Right ventricle myocardium superior (tissue), 1 donor: ENCODE measurements at places on chromosomes 16 and 17. TPM values are rescaled to one million over a fixed set of nuclear protein-coding genes. Genes with fewer than 3 reads are reported as not detected.

CD300LD gene
- total RNA-seq: not detected

DNA sequence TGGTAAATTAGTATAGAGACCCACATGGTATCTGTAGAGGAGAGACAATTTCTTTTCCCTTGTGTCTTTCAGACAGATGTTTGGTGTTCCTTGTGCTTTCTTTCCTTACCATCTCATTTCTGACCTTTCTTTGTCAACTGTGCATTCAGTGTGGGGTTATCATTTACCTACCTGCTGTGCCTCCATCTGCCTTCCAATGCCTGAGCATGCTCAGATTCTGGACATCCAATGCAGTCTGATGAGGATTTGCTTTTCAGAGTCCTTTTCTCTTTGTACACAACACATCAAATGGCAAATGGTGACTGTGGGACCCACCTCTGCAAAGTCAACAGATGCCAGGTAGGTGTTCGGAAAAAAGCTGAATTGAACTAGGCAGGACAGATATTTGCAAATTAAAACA is 364.8 kb downstream of the CA10 start:
- DNase-seq: no peak

COX11 gene
- total RNA-seq: 62.7 TPM

DNA sequence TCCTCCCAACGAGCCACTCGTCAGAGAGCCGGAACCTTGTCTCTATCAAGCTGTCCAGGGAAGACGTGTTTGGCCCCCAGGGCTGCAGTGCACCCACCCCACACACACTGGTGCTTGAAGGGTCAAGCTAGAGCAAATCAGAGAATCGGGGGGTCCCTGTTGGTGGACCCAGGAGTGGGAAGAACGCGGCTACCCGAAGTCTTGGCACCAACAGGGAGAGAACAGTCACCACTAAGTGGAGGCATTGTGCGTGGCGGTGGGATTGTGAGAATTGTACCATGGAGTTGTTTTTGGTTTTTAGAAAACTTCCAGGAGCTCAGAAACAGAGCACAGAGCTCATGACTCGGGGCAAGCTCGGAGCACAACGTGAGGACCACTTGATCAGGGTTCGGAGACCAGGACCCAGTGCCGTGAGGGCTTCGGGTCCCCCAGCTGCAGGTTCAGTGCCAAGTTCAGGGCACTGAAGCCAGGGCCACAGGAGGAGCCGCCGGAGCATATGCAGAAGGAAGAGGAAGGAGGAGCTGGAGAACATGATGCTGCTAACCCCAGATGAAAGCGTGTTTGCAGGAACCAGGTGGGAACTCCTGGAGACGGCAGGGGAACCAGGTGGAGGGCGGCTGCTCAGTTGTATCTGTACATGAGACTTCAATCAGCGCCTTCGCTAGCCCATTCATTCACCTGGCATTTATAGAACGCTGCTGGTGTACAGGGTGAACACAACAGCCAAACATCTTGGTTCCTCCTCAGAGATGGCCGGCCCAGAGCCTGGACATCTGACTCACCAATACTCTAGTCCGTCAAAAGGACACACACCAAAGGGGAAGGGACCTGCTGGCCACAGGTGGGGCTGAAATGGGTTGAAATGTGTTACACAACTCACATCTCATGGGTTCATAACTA is 42.8 kb downstream of the METRNL start:
- DNase-seq: peak; percentile 32

NGFR gene
- 8.0 TPM for total RNA-seq

DNA sequence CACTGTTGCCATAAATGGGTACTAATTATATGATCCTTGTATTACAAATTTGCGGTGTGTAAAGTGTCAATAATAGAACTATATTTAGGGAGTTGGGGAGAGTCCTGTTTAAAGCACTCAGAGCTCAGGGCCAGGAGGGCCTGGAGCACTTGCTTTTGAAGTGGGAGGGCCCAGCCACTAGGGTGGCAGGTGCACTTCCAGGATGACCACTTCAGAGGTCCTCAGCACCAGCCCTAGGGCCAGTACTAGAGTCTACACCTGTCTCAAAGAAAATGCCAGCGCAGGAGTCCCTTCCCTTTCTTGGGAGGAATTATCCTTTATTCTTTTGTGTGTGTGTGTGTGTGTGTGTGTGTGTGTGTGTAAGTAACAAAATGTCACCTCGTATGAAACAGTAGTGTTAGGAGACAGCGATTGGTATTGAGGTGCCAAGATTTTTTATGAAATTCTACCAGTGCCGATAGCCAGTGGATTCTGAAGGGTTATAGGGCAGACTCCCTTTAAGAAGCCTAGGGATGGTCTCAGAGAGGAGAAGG is 31.9 kb downstream of the MYO18A start:
- DNase-seq: no peak
